AG04449 (cell line): ENCODE measurements at places on chromosomes 3 and 15.

DNA sequence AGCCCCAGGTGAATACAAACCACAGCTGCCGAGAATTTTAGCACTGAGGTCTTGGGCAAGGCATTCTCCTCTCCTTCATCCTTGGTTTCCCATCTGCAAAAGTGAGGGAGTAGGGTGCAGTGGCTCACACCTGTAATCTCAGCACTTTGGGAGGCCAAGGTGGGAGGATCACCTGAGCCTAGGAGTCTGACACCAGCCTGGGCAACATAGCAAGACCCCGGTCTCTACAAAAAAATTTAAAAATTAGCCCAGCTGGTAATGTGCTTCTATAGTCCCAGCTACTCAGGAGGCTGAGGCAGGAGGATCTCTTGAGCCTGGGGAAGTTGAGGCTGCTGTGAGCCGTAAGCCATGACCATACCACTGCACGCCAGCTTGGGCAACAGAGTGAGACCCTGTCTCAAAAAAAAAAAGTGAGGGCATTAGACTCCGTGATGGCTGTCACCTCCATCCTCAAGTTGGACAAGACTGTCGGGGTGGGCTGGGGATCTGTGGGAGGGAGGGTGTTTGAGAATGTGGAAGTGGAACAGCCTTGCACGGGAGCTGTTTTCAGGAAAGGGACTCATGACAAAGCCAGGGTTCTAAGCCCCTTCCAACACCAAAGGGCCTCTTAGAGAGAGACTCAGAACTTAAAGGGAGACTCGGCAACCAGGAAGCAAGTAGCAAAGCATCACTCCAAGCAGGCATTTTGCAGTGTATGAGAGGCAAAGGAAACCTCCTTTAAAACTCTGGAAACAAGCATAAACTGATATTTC is 46.0 kb upstream of the FURIN start:
- DNase-seq, result no peak

DNA sequence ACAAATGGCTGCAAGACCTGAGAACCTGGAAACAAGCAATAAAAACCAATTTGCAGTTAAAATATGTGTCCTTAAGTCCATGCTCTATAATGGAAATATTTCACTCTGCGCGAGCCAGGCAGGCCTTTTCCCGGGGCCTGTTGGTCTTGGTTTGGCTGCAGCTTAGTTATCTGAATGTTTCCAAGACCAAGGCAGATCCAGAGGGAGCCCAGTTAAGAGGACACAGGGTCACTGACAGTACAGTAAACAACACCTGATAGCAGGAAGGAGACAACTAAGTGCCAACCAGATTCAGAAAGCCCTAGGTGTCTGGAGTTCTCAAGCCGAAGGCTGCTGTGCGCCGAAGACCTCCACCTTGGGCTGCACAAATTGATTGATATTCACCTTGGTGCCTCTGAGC is 32.8 kb downstream of the THSD4 start:
- no peak for DNase-seq

DNA sequence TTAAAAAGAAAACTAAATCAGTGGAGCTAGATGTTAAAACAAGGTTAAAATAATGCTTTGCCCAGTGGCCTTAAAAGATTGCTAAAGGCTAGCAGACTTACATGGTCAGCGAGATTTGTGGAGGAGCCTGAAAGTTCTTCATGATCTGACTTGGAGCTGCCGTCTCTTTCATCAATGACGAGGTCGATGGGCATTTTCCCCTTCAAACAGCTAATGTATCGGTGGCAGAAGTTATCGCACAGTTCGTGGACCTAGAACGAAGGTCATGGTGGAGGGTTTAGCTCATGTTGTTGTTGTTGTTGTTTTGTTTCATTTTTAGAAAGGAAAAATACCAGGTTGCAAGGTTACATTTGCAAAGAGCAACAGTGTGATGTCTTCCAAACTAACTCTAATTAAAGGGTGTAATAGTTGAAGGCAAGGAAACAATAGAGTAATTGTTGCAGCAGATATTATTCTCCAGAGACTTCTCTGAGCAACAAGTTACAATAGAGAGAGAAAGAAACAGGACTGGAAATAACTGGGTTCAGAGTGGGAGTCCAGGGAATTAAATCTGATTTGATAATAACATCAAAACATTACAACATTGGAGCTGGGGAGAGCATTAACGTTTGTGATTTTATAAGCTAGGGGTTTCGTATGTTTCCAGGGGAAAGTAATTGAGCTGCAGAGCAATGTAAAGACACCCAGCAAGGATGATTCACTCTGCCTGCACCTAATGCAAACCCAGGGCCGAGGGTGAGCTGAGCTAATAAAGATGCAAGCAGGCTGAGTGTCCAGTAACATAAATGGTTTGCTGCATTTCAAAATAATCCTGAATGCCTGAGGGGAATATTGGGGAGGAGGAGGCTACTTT is 6.6 kb downstream of the MEIS2 start:
- peak; percentile 67 for DNase-seq

GRCh38 chr3:148344521-148344920 is 353.2 kb upstream of the AGTR1 start:
- DNase-seq, result no peak

GRCh38 chr3:117873249-117873600 is 1161.4 kb downstream of the IGSF11 start:
- DNase-seq, result no peak

DNA sequence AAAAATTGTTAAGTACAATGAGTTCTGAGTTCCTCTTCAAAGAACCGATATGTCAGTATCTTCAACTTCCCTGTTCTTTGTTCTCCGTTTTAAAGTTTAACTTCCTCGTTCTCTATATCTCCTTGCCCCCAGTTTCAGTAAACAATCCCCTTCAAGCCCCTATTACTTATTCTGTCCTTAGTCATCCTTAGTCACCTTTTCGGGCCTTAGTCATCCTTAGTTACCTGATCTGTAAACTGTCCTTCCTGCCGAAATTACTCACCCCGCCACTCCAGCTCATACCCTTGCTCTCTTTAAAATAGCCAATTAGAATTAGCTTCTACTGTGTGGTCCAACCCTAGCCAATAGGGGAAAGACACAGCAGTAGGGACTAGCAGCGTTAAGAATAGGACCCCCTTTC is 1165.6 kb downstream of the NSUN3 start:
- no peak for DNase-seq
